ENCODE measurements at places on chromosomes 11 and 22. TPM values are rescaled to one million over a fixed set of nuclear protein-coding genes. Genes with fewer than 3 reads are reported as not detected.

DNA sequence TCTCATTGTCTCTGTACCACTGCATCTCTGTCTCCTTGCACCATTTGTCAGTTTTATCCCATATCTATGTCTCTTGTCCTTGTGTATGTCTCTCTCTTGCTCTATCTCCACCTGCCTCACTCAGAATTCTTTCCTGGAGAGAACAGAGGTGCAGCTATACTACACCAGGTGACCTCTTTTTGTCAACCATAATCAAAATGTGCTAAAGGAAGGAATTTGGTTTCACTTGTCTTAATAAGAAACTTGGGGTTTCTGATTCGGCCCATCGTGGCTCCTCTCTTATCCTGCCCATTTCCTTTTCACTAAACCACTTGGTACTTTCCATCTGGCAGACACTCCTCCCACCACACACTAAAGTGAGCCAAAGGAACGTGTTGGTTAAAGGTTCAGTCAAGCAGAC lies 2.0 kb upstream of the C11orf42 start:
- no peak for DNase-seq

GRCh38 chr11:42299780-42300179 lies 840.3 kb upstream of the LRRC4C start:
- no peak for DNase-seq

GRCh38 chr22:44840611-44841322 lies 88.4 kb downstream of the ARHGAP8 start:
- no peak for DNase-seq

- DNase-seq = no peak
Observed at GRCh38 chr22:48079505-48080290, 1317.2 kb downstream of the TBC1D22A start.

- DNase-seq = no peak
Observed at GRCh38 chr22:20992456-20993303, 9.2 kb downstream of the THAP7 start.

- DNase-seq = no peak
Observed at GRCh38 chr22:39643311-39644083, 72.9 kb downstream of the CACNA1I start.

DNA sequence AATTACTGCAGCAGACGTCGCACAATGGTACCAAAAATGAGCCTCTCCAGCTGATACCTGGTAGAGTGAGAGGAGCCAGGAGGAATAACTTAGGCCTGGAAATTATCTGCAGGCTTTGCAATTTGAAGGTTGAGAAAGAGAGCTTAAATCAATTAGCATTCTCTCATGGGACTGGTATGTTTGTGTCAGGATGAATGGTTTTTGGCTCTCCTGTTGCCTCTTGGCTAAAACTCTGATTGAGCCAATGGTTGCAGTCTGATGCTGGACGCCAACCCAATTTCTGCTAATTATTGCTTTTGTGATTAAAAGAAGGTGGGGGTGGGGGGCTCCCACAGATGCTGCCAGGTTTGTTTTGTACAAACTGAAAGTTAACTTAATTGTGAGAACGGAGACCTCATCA lies 12.5 kb upstream of the NELL1 start:
- no peak for DNase-seq

- DNase-seq = peak; percentile 9
Observed at GRCh38 chr11:81497202-81497804, 1236.4 kb downstream of the FAM181B start.

GRCh38 chr11:72598906-72599305 lies 75.3 kb downstream of the PDE2A start:
- no peak for DNase-seq

DNA sequence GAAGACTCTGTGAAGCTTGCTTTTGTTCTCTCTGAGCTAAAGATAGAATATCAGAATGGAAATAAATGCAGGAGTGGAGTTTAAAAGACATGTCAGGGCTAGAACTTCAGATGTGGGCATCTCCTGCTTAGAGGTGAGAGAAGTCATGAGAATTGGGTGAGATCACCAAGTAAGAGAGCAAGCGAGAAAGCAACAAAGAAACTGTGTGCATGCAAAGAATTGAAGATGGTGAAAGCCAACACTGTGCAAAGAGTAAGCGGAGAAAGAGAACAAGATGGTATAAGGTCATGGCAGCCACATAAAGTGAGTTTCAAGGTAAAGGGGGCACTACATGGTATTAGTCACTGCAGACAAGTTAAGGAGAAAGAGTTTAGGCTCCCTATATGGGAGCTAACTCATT lies 57.3 kb upstream of the SCUBE2 start:
- DNase-seq = no peak

GRCh38 chr11:18536209-18536608 lies 9.5 kb upstream of the TSG101 start:
- DNase-seq = peak; percentile 23

DNA sequence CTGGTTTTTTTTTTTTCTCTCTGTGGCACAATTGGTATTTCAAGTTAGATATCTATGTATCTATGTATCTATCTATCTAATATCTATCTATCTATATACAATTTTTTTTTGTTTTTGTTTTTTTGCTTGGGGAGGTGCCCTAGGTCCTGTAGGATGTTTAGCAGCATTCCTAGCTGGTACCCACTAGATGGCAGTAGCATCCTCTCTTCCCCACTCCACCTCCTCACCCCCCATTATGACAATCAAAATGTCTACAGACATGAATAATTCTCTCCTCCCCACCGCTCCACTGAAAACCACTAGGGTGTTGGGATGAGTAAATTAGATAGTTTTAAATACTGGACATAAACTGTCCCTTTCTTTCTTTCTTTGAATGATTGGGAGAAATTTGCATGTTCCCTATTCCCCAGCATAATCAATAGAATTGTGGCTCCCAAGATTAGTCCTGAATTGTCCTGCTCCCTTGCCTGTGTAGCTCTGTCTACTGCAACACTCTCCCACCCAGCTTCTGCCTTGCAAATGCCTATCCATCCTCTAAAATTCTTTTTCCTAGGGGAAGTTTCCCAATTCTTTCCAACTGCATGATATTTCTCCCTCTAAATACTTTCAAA lies 1152.4 kb downstream of the LRRC4C start:
- no peak for DNase-seq

- DNase-seq = no peak
Observed at GRCh38 chr11:44539971-44540370, 25.5 kb upstream of the CD82 start.

DNA sequence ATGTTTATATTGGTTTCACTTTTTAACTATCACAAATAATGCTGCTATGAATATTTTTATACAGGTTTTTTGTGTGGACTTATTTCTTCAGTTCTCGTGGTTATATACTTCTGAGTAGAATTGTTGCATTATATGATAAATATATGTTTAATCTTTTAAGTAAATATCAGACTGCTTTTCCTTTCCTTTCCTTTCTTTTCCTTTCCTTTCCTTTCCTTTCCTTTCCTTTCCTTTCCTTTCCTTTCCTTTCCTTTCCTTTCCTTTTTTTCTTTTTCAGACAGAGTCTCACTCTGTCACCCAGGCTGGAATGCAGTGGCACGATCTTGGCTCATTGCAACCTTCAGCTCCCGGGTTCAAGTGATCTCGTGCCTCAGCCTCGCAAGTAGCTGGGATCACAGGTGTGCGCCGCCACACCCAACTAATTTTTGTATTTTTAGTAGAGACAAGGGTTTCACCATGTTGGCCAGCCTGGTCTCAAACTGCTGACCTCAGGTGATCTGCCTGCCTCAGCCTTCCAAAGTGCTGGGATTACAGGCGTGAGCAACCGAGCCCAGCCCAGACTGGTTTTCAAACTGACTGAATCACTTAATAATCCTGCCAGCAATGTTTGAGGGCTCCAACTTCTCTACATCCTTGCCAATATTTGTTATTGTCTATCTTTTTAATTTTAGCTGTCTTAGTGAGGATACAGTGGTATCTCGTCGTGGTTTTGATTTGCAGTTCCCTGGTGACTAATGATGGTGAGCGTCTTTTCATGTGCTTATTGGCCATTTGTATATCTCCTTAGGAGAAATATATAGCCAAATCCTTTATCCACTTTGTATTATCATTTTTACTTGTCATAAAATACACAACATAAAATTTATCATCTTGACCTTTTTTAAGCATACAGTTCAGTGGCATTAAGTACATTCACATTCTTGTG lies 21.9 kb downstream of the HTR3B start:
- DNase-seq = no peak

DNA sequence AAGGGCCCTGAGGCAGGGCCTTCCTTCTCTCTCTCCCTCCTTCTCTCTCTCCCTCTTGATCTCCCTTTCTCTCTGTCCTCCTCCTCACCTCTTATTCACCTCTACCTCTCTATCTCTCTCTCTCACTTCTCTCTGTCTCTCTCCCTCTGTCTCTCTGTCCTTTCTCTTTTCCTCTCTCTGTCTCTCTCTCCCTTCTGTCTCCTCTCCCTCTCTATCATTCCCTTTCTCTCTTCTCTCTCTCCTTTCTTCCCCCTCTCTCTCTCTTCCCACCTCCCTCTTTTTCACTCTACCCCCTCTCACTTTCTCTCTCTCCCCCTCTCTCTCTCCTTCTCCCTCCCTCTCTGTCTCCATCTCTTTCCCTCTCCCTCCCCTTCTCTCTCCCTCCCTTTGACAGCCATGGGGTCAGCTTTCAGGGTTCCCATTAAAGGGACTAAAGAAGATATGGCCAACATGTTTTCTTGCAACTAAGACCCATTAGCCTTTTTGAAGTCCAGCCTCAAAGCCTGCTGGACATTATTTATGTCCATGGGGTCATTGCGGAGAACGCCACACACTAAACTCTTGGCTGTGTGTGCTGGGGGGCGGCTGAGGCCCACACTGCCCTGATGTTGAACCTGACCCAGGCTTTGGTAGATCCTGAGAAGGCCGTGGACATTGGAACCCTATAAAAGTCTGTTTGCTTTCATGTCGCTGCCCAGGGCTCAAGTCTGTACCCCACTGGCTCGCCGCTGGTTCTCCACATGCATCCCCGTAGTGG lies 15.0 kb downstream of the ANO1 start:
- DNase-seq = peak; percentile 25

DNA sequence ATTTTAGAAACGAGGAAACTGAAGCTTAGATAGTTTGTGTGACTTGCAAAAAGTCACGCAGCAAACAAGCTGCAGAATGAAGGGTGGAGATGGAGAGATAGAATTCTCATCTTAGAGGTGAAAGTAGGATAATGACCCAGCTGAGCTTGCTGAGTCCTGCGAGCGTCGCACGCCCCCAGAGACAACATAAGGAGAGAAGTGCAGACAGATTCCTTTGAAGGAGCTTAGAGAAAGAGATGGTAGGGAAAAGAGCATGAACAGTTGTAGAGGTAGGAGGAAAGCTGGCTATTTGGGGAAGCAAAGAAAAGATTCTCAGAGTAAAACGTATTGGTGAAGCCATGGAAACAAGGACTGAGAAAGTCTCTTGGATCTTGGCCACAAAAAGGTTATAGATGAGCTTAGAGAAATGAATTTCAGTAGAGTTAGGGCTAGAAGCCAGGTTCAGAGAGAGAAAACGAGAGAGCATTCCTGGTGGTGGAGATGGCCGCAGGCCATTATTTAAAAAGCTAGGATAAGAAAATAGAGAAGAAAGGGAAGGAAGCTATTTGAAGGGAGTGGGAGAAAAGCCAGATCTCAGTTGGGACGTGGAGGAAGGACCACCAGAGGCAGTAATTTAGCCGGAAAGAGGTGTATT lies 44.8 kb downstream of the FAM83F start:
- peak; percentile 44 for DNase-seq

DNA sequence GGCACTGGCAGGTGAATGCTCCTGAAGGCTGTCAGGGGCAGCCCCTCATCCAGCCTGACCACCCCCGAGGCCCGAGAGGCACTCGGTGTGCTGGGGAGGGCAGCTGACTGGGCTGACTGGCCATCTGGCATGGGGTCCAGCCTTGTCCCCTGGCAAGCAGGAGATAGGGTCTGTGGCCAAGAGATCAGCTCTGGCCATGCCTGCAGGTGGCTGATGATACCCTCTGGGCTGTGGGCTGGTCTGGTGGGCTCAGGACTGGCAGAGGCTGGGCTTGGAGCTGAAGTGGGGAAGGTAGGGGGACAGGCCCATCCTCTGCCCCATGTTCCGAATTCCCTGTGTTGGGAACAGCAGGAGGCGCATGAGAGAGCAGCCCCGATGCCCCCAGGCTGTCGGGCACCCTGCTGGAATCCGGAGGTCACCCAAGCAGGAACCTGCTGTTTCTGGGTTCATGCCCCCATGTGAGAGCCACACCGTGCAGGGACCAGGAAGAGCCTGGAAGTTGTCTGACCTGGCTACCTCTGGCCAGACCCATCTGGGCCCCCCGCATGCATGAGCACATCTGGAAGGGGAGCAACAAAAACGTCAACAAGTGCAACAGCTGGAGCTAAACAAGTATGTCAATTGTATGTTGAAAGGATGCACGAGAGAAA lies 527.0 kb downstream of the TBC1D22A start:
- DNase-seq = no peak

GRCh38 chr11:6459099-6459450 lies 14.7 kb downstream of the TRIM3 start:
- DNase-seq = no peak

DNA sequence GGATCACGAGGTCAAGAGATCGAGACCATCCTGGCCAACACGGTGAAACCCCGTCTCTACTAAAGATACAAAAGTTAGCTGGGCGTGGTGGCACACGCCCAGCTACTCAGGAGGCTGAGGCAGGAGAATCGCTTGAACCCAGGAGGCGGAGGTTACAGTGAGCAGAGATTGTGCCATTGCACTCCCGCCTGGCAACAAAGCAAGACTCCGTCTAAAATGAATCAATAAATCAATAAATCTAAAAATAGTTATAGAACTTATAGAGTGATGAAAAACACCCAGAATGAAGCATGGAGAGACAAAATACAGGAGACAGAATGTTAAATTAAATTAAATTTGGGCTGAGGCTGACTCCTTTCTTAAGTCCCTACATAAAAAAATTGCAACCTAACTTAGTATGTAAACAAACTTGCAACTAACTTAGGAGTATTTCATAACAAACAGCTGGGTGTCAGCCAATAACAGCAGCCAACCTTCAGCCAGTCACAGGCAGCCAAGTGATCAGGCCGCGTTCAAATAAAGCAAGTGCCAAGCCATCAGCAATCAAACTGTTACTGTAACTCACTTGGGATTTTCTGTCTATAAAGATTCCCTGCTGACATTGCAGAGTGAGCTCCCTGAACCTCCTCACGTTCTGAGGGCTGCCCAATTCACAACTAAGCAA lies 7.3 kb upstream of the TP53AIP1 start:
- DNase-seq = peak; percentile 74

The OR4C5 gene
- not detected for polyA plus RNA-seq

The ANKRD13D gene
- 52.8 TPM for polyA plus RNA-seq

The SMTNL1 gene
- 0.48 TPM for polyA plus RNA-seq

The PACS1 gene
- 44.7 TPM for polyA plus RNA-seq

The MYBPC3 gene
- not detected for polyA plus RNA-seq

The OR52N4 gene
- 0.19 TPM for polyA plus RNA-seq

The SERPING1 gene
- polyA plus RNA-seq = 177 TPM

The EFEMP2 gene
- 107 TPM for polyA plus RNA-seq

The LGR4 gene
- polyA plus RNA-seq = 22.0 TPM

The SPA17 gene
- 19.1 TPM for polyA plus RNA-seq

The LRRC75B gene
- polyA plus RNA-seq = 34.5 TPM
